ENCODE measurements at places on chromosomes 3 and 15.
A peak's percentile ranks its signal among the peaks of the same experiment; 100 is the strongest.

DNA sequence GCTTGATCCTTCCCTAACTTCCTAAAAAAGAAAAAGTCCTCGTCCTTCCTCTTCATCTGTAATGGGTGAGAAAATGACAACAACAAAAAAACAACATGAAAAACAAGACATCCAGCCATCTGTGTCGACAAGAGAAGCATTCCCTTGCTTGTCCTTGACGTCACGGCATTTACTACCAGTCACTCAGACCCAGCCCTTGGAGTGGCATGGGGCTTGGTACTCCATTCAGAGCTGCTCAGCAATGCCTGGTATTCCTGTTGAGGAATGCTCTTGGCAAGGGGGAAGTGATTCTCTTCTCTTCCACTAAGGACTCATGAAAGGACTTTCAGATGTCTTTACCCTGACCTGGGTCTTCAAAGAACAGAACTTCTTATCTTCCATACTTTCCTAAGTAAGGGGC is 339.7 kb upstream of the RASGRP1 start:
- no peak for DNase-seq

DNA sequence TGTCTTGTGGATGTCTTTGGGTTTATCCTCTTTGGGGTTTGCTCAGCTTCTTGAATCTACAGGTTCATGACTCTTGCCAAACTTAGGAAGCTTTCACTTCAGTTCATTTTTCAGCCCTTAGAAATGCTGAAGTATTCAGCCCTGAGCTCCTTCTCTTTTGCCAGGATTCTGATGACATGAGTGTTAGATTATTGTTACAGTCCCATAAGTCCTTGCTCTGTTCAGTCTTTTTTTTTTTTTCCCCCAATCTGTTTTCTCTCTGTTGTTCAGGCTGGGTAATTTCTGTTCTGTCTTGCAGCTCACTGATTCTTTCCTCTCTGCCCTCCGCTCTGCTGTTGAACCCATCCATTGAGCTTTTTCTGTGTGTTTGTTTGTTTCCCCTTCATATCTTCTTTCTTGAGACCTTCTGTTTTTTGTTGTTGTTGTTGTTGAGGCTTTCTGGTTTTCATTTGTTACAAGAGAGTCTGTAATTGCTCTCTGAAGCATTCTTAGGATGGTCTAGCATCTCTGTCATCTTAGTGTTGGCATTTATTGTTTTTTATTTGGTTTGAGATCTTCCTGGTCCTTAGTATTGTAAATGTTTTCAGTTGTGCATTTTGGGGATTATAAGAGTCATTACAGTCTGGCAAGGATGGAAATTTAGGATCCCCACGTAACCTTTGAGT is 18.4 kb downstream of the LRCH3 start:
- peak; percentile 61 for DNase-seq

- DNase-seq = no peak
These were observed 1.3 kb upstream of the CBLB start for GRCh38 chr3:105869861-105870755.

DNA sequence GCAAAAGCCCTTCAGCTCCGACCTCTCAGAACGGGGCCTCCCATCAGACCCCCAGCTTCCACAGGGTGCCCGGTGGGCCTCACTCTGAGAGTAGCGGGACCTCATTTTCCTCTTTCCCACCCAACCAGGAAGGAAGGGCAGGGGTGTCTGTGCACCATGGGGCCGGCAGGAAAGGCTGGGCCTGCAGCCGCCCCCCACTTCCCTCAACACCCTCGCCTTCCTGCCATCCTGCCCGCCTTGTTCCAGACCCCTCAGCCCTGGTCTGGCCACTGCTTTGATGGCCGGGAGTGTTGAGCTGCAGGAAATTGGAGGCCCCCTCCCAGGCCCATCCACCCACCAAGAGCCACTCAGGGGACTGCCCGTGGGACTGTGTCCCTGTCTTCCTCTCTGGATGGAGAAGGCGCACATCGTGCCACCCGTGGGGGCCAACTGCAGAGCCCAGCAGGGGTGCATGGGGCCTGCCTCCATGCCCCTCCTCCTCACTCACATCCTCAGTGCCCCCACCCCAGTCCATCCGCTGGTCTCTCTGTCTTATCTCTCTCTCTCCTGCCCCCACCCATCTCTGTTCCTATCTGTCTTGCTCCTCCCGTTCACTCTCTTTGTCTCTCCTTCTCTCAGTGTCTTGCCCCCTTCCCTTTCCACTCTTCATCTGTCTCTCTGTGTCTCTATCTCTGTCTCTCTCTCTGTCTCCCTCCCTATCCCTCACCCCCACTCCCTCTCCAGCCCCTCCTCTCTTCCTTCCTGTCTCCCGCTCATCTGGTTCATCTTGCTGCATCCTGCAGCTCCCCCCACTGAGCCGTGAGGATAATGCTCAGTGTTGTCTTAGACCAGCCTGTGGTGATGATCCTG is 1.8 kb upstream of the PLXND1 start:
- peak; percentile 69 for DNase-seq

GRCh38 chr3:185152410-185153170 is at the start of gene C3orf70:
C3orf70 (minus strand) TSS chr3:185153060; CDS start chr3:185152823, 237 bp downstream.
- peak; percentile 54 for DNase-seq

GRCh38 chr3:56189536-56189935 is 278.7 kb downstream of the ERC2 start:
- DNase-seq = no peak

DNA sequence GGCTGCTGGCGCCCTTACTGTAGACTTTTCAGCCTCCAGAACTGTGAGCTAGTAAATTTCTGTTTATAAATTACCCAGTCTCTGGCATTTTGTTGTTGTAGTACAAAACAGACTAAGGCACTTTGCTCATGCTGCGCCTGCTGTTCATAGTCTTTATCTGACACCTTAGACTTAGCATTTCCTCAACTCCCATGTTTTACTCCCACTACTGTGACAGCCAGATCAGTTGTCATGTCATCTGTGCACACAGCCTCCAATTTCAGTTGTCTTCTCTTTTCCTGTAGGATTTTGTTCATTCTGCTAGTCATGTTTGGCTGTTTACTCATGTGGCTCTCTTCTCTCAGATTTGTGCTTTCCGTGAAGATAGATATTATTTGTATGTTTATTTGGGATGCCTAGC is 62.0 kb downstream of the TCF12 start:
- no peak for DNase-seq

Data from astrocyte of the spinal cord (primary cell).